Activated T-helper 1 cell treated with anti-CD3 and anti-CD28 coated beads, Interleukin-12 subunit alpha, Interleukin-12 subunit beta, Interleukin-2, Interleukin-4 antibody, amounts not matched to agents 30 ng/mL and 10 ng/mL and 1 ng/mL, durations not matched to agents 14 hours and 24 hours and 36 hours (primary cell): ENCODE measurements at places on chromosomes 2 and 18.

GRCh38 chr2:197994751-197995150 is 190.4 kb downstream of the PLCL1 start:
- no peak for DNase-seq

GRCh38 chr2:150462770-150463169 is 24.7 kb downstream of the RND3 start:
- no peak for DNase-seq

- DNase-seq, result no peak
Measured at GRCh38 chr2:189231719-189232323, 52.3 kb upstream of the COL5A2 start.

DNA sequence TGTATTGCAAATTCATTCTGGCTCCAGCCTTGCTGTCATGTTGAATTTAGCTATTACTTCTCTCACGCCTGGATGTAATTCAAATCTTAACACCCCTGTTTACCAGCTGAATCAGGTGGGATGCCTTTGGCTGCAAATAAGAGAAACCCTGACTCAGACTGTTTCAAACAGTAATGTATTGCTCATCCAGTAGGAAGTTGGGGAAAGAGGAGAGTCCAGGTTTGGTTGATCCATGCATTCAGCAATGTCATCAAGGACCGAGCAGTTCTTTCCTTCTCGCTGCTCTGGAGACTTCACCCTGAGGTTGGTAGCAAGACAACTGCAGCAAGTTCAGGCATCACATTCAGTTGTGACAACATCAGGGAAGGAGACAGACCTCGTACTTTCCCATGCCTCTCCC is 6.4 kb upstream of the DARS1 start:
- no peak for DNase-seq

- DNase-seq, result no peak
Measured at GRCh38 chr2:119517433-119517832, 6.8 kb downstream of the SCTR start.

- DNase-seq, result no peak
Measured at GRCh38 chr2:85998071-85998991, 107.4 kb downstream of the POLR1A start.

DNA sequence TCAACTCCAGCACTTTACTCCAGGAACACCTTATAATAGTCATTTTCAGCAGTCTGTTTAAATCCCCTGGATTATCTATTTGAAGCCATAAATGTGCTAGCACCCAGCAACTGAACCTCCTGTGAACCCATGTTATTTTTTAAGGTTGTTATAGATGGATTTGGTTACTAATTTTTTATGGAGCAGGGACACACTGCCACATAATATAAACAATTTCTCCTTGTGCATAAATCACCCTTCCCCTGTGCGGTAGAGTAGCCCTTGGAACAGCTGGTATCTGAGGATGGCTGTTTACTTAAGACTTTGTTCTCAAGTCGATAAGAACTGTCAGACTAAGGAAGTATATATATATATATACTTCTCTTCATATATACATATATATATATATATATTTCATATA is 367.4 kb downstream of the EPHA4 start:
- no peak for DNase-seq

- DNase-seq, result no peak
Measured at GRCh38 chr18:10239103-10239502, 215.3 kb upstream of the APCDD1 start.

- DNase-seq, result no peak
Measured at GRCh38 chr2:23393722-23394121, 8.7 kb downstream of the KLHL29 start.

DNA sequence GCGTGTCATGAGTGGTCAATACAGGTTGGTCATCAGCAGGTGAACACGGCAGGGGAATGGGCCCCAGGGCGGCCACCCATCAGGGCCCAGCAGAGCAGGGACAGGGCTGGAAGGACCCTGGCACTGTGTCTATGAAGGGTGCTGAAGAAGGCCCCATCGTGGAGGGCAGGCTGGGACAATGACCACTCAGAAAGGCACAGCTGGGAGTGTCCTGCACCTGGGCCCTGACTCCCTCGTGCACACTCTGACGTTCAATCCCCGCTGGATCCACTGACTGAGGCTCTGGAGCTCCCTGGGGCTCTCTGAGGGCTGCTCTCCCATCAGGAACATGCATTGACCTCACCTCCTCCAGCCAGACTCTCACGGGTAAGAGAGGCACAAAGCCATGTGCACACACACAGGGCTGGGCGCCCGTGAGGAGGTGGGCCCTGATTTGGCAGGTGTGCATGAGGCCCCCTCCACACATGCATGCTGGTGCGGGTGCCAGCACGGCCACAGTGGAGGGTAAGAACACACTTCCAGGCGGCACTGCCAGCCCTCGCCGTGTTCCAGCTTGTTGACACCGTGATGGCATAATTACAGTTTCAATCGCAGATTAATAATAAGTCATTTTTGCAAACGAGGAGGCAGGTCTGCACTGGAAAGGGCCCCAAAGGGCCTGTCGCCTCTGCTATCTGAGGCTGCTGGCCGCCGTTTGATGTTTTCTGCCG is 58.5 kb downstream of the SMAD7 start:
- no peak for DNase-seq

GRCh38 chr2:98743835-98744234 is 12.9 kb upstream of the MGAT4A start:
- DNase-seq, result no peak

DNA sequence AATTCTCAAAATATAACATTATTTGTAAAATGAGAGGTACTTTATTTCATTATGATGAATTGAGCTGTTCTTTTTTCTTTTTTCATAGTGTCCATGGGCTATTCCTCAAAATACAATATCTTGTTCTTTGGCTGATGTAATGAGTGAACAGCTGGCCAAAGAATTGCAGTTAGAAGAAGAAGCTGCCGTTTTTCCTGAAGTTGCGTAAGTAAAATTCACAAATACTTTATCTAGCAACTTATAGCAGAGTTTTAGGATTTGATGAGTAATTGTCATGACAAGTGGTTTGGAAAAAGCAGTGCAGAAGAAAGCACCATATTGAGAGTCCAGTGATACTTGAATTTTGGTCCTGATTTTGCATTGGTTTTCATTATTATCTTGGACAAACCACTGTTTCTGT is 9.8 kb downstream of the RIOK3 start:
- DNase-seq, result no peak

GRCh38 chr2:238974501-238975166 is 126.7 kb downstream of the TWIST2 start:
- no peak for DNase-seq

DNA sequence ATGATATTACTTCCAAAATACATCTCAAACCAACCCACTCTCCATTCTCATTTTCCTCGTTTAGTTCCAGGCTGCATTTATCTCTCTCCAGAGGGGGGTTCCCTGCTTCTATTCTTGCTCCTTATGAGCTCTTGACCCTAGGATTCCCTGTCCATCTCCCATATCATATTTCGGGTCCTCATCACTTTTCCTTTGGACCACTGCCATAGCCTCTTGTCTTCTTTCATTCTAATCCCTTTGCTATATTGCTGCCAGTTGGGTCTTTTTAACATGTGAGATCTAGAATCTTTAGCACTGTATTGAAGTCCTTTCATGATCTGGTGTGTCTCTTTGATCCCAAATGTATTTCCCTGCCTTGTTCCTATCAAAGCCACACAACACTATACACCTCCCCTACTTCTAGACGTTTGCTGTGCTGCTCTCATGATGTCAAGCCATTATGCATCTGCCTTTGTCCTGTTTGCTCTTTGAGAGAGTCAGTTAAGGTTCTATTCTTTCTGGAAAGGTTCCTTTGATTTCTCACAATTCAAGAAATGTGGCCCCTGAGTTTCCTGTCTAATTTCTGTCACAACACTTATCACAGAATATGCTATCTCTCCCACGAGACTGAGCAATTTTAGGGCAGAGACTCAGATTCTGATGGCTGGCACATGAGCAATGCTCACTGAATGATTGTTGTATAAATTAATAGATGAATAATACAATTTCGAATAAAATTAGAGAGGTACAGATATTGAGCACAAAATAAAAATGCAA is 43.2 kb upstream of the SESTD1 start:
- no peak for DNase-seq

- DNase-seq, result no peak
Measured at GRCh38 chr2:231084565-231084964, 27.9 kb downstream of the PSMD1 start.

DNA sequence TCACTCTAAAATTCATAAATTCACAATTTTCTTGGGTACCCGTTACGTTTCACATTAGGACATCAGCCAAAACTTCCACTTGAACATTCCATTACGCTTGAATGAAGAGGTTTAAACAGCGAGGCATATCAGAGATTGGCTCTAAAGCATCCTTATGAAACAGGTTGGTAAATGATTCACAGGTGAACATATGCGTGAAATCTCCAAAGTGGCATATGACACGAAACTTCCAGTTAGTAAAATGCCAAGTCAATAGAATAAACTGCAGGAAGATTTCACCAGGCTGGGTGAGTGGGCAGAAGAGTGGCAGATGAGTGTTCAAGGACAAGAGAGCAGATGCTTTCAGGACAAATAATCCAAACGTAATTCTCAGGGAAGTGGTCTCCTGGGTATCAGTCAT is 33.9 kb upstream of the GLS start:
- DNase-seq, result no peak

DNA sequence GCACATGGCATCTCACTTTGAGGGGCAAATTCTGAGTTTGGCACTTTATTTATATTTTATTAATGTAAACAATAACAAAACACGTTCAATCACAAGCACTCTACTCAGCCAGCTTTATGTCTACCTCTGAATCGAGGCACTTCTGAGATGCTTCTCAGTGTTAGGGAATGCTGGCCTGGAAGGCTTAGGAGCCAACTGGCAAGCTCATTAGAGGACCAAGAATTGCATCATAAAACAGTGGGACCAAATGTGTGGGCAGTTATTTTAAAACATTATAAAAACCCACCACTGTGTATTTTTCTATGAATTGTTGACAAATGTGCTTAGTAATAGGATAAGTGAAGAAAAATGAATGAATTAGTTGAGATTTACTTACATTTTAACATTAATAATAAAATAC is 46.8 kb upstream of the SMIM21 start:
- no peak for DNase-seq

- no peak for DNase-seq
Measured at GRCh38 chr18:55275039-55275901, 312.7 kb downstream of the TCF4 start.

- no peak for DNase-seq
Measured at GRCh38 chr2:120700659-120701058, 35.0 kb upstream of the GLI2 start.

GRCh38 chr18:51446571-51447210 is 249.2 kb upstream of the MEX3C start:
- DNase-seq, result no peak

DNA sequence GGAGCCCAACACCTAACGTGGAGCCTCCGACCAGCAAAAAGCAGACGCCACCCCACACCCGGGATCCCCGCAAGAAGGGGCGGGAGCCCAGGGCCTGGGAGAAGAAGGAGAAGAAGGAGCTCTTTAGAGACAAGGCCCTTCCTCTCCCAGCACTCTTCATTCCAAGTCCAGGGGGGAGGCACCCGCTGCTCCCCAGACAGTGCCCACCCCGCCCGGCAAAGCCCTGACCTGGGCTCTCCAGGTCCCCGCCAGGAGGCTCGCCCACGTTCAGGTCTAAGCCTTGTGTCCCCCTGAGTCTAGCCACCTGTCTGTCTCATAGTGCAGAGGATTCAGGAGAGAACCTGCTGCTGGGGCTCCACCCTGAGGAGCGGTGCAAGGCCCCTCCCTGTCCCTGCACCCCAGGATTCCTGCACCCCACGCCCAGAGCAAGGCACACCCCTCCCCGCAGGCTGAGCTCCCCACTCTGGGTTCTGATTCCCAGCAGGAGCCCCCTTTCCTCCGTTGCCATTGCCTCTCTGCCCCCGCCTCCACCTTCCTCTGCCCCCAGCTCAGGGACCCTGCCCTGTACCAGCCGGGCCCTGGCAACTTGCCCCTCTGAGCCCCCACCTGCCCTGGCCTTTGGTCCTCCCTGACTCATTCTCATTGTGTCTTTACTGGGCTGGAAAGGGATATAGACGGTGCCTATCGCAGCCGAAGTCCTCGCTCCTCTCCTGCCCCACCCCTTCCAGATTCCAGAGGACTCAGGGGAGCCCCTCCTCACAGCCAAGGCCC is 33.5 kb upstream of the GPC1 start:
- no peak for DNase-seq

- DNase-seq, result no peak
Measured at GRCh38 chr2:7785700-7786099, 868.5 kb downstream of the RNF144A start.

- DNase-seq, result no peak
Measured at GRCh38 chr18:57480733-57481132, 45.6 kb downstream of the ONECUT2 start.

- no peak for DNase-seq
Measured at GRCh38 chr18:24928301-24928878, 423.6 kb downstream of the ZNF521 start.

- no peak for DNase-seq
Measured at GRCh38 chr2:64338910-64339500, 115.0 kb upstream of the LGALSL start.

DNA sequence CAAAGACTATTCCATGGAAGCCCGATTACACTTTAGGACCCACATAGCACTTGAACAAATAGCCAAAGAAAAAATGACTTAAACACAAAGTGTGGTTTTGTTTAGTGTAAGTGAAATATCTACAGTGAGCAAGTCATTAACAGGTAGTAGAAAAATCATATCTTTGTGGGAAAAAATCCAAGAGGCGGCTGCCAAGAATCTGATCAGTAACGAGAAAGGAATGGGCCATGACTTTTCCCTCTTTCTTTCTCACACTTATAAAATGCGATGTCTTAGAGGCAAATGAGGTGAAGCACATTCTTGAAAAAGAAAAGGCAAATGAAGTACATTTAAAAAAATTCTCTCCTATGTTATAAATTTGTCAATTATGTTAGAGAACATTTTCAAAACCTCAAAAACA is 12.9 kb upstream of the GEMIN6 start:
- DNase-seq, result no peak

DNA sequence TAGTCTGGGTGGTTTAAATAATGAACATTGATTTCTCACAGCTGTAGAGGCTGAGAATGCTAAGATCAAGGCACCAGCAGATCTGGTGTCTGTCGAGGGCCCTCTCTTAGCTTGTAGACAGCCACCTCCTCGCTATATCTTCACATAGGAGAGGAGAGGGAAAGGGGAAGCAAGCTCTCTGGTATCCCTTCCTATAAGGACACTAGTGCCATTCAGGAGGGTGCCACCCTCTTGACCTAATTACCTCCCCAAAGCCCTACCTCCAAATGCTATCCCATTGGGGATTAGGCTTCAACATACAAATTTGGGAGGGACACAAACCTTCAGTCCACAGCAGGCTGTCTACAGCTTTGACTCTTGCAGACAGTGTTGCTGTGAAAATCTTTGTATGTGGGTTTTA is 76.7 kb downstream of the BOLA3 start:
- DNase-seq, result no peak

DNA sequence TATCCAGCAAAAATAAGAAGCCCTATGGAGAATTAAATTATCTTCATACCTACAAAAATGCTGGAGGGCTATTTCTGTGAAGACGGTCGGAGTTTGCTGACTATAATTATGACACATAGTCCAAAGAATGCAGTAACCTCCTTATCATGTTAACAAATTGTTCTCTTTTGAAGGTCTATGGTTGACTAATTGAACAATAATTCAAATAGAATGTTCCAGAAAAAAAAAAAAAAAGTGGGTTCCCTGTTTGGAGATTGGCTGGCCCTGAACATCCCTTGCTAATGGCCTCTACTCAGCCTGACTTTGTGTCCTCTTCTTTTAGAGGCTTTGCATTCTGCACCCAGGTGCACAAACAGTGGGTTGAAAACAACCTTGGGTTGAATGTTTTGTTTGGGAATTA is 82.8 kb upstream of the CCBE1 start:
- DNase-seq, result no peak

- no peak for DNase-seq
Measured at GRCh38 chr2:67137699-67138098, 259.4 kb upstream of the ETAA1 start.
